Left renal cortex interstitium (tissue), 4 donors: ENCODE measurements at places on chromosomes 5 and 9. TPM values are rescaled to one million over a fixed set of nuclear protein-coding genes. Genes with fewer than 3 reads are reported as not detected.

The NR6A1 gene
- polyA plus RNA-seq, result 1.8 TPM

The CKMT2 gene
- polyA plus RNA-seq, result 11.1 TPM

The CARTPT gene
- not detected for polyA plus RNA-seq

The PCDHGA11 gene
- 5.6 TPM for polyA plus RNA-seq

The PKD2L2 gene
- 0.31 TPM for polyA plus RNA-seq

The DNLZ gene
- 12.1 TPM for polyA plus RNA-seq

The FAM153A gene
- polyA plus RNA-seq, result 0.60 TPM

The FAM240B gene
- 0.08 TPM for polyA plus RNA-seq

The FOXE1 gene
- not detected for polyA plus RNA-seq

DNA sequence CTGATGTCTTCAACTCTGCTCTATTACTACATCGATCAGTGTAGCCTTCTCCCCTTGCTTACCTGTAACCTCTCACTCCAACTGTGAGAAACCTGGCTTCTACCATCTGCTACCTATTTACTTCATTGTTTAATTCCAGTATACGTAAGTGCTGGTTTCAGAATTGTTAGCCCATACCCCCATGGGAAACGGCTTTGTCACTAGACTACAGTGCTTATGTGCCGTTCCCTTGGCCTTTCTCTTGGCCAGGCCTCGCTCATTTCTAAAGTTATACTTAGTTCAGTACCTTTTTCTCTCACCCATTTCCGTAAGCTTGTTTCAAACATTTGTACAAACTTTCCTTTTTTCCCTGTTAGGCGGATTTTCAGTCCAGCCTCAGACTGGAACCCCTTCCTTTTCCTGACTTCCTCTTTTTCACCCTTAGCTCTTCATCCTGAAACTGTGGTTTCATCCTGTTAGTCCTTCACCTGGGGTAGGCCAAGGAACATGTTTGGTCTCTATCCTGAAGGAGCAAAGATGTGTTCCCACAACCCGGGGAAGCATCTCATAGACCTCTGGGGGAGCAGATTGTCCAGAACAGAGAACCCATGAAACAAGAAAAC is 21.7 kb downstream of the ALG2 start:
- no peak for DNase-seq

- DNase-seq, result no peak
Observed at GRCh38 chr5:138925090-138925635, 50.0 kb upstream of the LRRTM2 start.

DNA sequence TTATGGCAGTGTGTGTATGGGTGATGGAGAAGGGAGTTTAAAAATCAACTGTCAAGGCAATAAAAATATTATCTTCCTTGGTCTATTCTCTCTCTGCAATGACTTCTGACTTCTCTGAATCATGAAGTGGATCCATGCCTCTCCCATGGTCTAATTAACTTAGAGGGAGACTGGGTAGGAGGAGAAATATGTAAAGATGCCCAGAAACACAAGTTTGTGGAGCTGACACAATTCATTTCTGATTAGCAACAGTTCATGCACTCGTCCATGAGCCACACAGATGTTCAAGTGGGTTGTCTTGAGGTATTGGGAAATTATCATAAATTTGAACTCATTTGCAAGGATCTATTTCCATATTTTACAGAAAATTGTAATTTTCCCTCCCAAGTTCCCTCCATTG is 38.1 kb downstream of the INSYN2B start:
- DNase-seq, result no peak

DNA sequence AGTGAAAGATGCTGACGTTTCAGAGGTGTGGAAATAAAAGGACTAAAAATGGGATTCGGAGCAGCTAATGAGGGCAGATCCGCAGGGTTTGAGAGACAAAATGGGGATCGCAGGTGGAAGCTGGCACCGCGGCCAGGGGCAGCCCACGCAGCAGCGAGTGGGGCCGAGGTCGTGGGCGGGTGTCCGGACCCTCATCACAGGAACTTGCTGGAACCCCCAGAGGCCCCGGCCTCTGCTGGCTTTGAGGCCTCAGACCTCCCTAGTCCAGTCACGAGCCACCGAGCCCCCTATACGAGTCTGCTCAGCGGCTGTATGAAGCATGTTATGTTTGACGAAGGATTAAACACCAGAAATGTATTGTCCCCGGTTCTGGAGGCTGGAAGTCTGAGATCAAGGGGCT is 45.8 kb upstream of the FCN1 start:
- no peak for DNase-seq

- no peak for DNase-seq
Observed at GRCh38 chr5:40524677-40525076, 155.0 kb upstream of the PTGER4 start.

DNA sequence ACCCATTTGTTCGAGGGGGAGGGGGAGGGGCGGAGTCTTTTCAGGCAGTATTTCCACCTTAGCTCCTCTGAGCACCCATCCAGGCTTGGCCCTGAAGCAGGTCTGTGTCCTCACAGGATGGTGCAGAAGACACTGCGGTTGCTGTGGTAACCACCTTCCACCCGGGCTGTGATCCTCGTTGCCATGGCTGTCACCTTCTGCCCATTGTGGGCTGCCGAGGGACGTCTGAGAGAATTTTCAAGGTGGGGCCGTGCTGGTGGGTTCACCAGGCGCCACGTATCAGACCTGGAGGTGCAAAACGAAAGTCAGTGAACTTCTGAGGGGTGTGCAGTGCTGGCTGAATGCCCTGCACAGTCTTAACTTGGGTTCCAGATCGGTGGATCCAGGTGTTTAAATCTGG is 26.7 kb downstream of the POLR1E start:
- DNase-seq, result no peak

- no peak for DNase-seq
Observed at GRCh38 chr5:73450672-73451223, 2.2 kb upstream of the FOXD1 start.

GRCh38 chr5:39119404-39120051 is 45.3 kb upstream of the RICTOR start:
- no peak for DNase-seq

- no peak for DNase-seq
Observed at GRCh38 chr9:95061916-95062595, 255.5 kb downstream of the FANCC start.

DNA sequence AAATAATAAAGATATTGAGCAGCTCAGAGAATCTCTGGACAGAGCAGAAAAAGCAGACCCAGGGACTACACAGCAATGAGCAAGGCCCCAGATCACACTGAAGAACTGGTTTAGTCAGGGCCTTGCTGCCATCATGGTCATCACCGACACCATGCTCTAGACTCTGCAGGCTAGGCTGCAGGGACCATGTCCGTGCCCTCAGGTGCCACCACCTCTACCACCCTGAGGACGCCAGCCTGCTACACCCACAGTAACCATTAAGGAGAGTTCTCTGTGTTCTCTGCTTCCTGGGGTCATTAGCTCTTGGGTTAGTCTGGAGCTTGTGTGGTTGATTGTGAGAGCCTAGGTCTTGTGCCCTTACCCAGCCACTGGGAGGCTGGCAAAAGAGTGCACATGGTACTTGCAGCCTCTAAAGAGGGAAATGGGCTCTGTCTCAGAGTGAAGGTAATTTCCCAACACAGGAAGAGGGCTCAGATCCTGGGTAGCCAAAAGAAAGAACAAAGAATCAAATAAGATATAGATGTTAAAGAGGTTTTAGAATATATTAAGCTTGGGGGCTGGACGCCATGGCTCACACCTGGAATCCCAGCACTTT is 31.9 kb upstream of the JADE2 start:
- no peak for DNase-seq

DNA sequence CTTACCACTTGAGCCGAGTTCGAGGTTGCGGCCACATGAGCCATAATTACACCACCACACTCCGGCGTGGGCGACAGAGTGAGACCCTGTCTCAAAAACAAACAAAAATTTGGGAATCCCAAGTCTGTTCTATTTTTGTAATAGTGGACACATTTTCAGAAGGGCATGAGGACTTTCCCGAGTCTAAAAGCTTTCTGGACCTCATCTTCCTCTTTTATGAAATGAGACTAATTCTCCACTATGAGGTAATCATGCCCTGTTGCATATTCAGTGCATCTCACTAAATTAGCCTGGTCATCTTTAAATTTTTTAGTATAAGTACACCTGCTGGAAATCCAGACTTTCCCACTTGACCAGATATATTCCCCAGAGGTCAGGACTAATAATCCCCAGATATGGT is 55.7 kb downstream of the GGTA1 start:
- no peak for DNase-seq

DNA sequence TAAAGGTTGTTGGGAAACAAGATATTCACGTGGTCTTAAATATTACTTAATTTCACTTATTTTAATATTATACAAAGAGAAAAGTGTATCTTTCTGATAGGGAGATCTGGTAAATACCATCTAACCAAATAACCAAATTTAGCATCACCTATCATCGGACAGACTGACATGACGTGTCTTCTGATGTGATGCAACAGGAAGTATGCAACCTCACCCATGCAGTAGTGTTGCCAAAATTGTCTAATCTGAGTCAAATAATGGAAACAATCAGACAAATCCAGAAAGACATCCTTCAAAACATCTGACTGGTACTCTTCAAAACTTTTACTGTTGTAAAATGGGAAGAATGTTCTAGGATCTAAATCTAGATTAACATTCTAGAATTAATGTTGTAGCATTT is 148.0 kb downstream of the FGF1 start:
- no peak for DNase-seq

- DNase-seq, result peak; percentile 9
Observed at GRCh38 chr9:117992006-117992405, 287.8 kb downstream of the TLR4 start.

DNA sequence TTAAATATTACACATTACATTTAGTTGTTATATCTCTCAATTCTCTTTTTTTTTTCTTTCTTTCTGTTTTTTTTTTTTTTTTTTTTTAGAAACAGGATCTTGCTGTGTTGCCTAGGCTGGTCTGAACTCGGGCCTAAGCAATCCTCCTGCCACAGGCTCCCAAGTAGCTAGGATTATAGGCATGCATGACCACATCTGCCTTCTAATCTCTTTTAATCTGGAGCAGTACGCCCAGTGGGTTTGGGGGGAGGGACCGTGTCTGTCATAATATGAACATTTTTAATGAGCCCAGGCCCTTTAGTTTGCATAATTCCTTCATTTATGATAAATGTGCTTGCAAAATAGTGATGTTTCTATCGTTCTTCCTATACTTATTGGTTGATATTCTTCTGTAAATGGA is 10.3 kb downstream of the RHOBTB3 start:
- DNase-seq, result no peak

DNA sequence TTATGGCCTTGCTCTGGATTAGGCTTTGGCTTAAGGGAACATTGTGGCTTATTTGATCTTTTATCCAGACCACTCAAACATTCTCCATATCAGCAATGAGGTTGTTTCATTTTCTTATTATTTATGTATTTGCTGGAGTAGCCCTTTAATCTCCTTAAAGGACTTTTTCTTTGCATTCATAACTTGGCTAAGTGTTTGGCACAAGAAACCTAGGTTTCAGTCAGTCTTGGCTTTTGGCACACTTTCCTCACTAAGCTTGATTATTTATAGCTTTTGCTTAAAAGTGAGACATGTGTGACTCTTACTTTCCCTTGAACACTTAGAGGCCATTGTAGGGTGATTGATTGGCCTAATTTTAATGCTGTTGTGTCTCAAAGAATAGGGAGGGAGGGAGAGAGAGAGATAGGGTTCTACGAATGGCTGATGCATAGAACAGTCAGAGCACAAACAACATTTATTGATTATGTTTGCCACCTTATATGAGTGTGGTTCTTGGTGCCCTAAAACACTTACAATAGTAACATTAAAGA is 2265.3 kb upstream of the C9orf72 start:
- DNase-seq, result no peak

DNA sequence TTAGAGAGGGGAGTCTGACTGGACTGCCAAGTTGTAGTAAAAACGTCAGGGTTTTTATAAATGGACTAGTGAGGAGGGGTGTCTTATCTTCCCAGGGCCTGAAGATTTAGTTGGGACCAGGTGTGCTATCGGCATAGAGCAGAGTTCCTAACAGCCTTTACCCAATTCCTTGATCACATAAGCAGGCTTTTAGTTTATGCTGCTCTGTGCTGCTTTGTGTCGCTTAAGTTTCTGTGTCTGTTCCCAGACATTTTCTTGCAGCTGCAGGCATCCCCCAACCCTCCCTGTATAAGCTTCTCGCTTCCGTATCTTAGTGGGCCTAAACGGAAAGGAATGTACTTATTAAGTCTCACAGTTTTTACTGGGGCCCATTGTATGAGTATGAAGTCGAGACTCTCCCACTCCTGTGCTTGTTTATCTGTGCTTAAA is 2.6 kb upstream of the SMC5 start:
- DNase-seq, result no peak

GRCh38 chr5:76766746-76767145 is 50.8 kb downstream of the F2R start:
- DNase-seq, result no peak

DNA sequence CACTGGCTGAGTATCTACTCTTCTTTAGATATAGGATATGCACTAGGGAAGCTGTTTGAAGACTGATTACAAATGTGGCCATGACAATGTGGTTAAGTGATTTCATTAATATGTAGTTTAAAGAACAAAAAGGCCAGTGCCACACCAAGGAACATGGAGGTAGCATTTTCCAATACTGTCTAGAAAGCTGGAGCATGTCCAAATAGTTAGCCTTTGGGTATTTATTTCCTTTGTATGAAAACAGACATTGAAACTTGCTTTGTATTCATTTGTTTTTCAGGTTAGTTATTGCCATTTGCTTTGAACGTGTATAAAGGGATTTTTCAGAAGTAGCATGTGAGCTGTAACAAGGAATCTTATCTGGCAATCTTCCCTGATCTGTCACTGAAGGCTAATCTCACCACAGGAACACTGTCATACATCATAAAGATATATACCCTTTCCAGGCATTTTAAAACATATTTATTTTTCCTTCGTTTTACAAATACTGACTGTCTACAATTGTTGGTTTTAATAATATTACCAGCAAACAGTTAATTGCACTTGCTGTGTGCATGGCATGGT is 93.4 kb downstream of the PLPPR1 start:
- no peak for DNase-seq

GRCh38 chr5:109478830-109479229 is 69.1 kb upstream of the PJA2 start:
- no peak for DNase-seq
